Immature natural killer cell (primary cell): ENCODE measurements at places on chromosomes 6 and 20. TPM values are rescaled to one million over a fixed set of nuclear protein-coding genes. Genes with fewer than 3 reads are reported as not detected.

Gene HLA-F
- polyA plus RNA-seq: 720 TPM

Gene PLA2G7
- 2.2 TPM for polyA plus RNA-seq

Gene ALDH5A1
- 6.1 TPM for polyA plus RNA-seq

Gene LKAAEAR1
- not detected for polyA plus RNA-seq

Gene TCEA2
- 18.9 TPM for polyA plus RNA-seq

Gene ENPP3
- 4.1 TPM for polyA plus RNA-seq

Gene SRMS
- not detected for polyA plus RNA-seq

Gene F13A1
- polyA plus RNA-seq: 16.0 TPM

Gene PAK5
- not detected for polyA plus RNA-seq

Gene CASS4
- 5.5 TPM for polyA plus RNA-seq
